Activated naive CD8-positive, alpha-beta T cell treated with anti-CD3 and anti-CD28 coated beads, Interleukin-2, amount 50 U/mL, for 24 hours (primary cell): ENCODE measurements at places on chromosomes 1 and 21.

- H3K36me3 ChIP-seq: peaks cover 6% of the 10 kb centered on the region
- DNase-seq: no peak
- peaks cover 59% of the 10 kb centered on the region for H3K4me1 ChIP-seq
These were observed 24.3 kb downstream of the STPG1 start for GRCh38 chr1:24389231-24389678.

GRCh38 chr1:53378932-53379661, 51.2 kb upstream of the LRP8 start:
- H3K4me1 ChIP-seq: no peaks in the 10 kb centered on the region
- no peak overlapping the region for H3K4me3 ChIP-seq
- H3K27me3 ChIP-seq: peaks cover 9% of the 10 kb centered on the region
- no peak for DNase-seq
- no peak overlapping the region for H3K27ac ChIP-seq

GRCh38 chr1:82464362-82465001, 663.7 kb downstream of the ADGRL2 start:
- no peaks in the 10 kb centered on the region for H3K4me1 ChIP-seq
- no peak overlapping the region for H3K4me3 ChIP-seq
- no peaks in the 10 kb centered on the region for H3K36me3 ChIP-seq

- H3K27ac ChIP-seq: no peak overlapping the region
- H3K36me3 ChIP-seq: no peaks in the 10 kb centered on the region
- no peak for DNase-seq
- no peaks in the 10 kb centered on the region for H3K27me3 ChIP-seq
These were observed 83.5 kb downstream of the SPAG17 start for GRCh38 chr1:118101515-118101844.
